ENCODE measurements at places on chromosomes 12 and 14.

DNA sequence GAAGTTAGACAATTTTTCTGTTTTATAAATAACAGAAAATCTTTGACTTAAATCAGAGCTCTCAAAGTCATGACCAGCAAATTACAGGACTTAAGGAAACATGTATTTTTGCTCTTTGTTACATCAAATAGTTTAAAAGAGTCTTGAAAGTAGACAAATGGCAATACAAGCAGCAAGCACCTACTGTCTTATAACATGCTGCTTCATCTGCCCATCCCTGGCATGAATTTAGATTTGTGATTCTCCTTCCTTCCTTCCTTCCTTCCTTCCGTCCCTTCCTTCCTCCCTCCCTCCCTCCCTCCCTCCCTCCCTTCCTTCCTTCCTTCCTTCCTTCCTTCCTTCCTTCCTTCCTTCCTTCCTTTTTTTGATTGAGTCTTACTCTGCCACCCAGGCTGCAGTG, 715.6 kb upstream of the FLRT2 start:
- no peak for DNase-seq

DNA sequence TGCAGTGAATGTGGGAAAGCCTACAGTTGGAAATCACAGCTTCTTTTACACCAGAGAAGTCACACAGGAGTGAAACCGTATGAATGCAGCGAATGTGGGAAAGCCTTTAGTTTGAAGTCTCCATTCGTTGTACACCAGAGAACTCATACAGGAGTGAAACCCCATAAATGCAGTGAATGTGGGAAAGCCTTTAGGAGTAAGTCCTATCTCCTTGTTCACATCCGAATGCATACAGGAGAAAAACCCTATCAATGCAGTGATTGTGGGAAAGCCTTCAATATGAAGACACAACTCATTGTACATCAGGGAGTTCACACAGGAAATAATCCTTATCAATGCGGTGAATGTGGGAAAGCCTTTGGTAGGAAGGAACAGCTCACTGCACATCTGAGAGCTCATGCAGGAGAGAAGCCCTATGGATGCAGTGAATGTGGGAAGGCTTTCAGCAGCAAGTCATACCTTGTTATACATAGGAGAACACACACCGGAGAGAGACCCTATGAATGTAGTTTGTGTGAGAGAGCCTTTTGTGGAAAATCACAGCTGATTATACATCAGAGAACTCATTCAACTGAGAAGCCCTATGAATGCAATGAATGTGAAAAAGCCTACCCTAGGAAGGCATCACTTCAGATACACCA, 24.6 kb downstream of the ZNF26 start:
- no peak for DNase-seq

GRCh38 chr12:11321980-11322379, 11.7 kb upstream of the PRB4 start:
- no peak for DNase-seq

DNA sequence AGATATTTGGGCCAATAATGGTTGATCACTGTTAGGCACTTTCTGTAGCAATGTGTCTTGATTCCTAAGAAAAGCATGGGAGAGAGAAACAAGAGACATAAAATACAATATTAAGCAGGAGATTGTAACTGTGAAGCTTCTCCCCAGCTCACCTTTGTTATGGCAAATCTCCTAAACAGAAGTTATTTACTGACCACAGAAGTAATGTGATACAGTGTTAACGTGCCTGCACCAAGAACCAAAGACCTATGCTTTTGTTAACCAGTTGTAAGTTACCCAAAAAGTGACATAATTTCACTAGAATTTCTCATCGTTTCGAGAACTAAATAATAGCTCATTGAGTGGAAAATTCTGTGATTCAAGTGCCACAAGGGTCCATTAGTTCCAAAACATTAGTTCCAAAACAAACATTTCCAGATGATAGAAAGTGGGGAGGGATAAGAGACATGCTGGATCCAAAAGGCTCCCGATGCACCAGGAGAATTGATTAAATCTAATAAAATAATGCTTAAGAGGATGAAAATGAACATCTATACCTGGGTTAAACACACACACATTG, 14.3 kb downstream of the RERG start:
- DNase-seq: no peak

DNA sequence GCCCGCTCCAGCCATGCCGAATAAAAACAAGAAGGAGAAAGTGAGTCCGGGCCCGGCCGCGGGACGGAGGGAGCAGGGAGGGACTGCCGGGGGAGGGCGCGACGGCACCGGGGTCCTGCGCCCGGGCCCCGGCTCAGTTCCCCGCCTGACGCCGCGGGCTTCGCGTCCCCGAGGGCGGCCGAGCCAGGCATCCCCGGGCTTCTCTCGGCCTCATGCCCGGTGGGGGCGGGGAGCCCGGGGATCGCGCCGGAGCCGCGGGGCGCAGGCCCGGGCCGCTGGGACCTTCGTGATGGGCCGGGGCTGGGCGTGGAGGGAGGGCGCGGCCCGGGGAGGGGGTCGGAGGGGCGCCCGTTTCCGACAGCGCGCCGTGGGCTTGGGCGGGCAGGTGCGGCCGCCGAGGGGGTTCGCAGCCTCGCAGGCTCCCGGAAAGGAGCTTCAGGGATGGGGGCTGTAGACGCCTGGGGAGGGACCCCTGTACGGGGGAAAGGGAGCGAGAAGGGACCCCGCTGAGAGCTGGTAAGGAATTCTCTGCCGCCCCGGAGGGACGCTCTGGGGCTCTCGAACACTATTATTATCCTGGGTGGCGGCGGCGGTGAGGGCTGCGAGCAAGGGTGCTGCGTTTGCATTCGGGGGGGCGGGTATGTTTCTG, 496 bp downstream of the PPP2R5C start:
- peak; percentile 26 for DNase-seq

DNA sequence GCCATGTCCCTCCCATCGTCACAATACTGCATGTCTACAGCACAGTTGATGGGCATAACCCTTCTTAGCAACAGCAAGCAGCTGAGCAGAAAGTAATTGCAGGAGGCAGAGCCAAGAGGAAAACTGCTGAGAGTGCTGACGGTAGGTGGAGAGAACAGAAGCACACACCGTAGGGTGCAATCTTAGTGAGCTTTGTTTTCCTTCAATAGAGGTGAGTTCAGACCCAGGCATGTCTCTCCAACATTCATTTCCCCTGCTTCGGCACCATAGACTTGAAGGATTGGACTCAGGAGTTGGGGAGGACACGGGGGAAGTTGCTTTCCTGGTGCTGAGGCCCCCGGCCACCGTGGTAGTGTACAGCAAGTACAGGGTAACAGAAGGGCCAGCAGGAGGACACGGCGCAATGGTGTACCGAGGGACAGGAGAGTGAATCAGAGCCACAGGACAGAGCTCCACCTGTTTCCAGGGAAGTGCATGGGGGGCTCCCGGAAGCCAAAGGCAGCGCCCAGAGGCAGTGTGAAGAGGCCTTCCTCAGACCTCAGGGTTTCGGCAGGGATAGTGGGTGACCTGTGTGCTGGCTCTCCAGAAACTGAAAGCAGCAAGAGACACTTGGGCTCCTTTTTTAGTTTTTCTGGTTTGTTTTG, 36.3 kb upstream of the SINHCAF start:
- DNase-seq: no peak

DNA sequence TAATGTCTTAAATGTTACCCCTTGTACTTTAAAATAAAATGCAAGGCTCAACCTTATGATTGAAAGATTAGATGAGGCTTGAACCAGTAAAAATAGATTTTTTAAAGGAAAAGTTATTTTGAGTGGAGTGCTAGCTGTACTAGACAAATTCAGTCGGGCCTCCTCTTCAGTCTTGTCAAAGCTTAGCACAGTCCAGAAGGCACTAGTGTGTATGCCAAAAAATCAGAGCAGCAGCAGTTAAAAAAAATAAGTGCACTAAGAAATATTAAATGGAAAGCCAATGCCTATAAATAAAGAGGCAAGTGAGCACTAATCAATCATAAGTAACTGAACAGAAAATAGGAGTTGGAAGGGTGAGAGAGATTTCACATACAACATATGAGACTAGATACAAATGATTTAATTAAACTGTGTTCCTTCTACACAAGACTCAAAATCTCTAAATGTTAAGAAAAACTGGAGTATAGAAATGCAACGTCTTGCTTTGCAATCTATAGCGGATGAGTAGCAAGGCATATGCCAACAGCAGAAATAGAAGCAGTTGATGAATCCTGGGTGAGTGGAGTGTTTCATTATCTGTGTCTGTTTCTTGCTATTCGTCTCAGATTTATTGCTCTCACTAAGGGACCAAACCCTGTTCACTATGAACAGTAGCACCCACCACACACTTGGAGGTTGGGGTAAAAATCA, 172.1 kb downstream of the ETNK1 start:
- no peak for DNase-seq
